NCI-H524 (cell line): ENCODE measurements at places on chromosomes 1 and 21.

GRCh38 chr1:27031235-27032118 lies 18.8 kb upstream of the TENT5B start:
- peak; percentile 66 for DNase-seq

DNA sequence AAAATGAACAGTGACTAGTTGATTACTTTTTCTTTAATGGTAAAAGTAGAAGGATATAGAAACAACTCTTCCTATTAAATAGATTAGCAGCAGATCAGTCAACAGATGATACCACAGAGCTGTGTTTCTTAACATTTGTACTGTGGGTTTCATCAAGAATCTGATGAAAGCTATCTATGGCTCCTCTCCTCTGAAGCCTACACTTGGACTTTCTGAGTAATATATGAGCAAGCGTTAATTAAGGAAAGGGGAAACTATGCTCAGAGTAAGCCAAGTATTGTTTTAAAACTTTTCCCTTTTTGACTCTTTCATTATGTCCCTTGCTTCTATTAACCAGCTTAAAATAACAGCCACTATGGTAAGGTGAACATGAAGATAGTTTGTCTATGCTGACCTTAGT lies 10.8 kb downstream of the ARID4B start:
- DNase-seq = no peak

DNA sequence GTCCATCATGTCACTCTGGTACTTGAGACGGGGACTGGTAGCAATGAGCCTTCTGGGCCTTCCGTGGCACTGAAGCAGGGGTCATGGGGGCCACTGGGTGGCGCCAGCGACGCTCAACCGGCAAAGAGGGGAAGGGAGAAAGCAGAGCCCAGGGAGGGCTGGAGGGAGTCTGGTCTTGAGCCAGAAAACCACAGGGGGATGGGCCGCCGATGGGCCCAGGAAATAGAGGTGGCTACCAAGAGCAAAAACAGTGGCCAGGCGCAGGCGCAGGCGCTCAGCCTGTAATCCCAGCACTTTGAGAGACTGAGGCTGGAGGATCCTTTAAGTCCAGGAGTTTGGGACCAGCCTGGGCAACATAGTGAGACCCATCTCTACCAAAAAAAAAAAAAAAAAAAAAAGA lies 21.8 kb downstream of the EXOC8 start:
- DNase-seq = peak; percentile 48

DNA sequence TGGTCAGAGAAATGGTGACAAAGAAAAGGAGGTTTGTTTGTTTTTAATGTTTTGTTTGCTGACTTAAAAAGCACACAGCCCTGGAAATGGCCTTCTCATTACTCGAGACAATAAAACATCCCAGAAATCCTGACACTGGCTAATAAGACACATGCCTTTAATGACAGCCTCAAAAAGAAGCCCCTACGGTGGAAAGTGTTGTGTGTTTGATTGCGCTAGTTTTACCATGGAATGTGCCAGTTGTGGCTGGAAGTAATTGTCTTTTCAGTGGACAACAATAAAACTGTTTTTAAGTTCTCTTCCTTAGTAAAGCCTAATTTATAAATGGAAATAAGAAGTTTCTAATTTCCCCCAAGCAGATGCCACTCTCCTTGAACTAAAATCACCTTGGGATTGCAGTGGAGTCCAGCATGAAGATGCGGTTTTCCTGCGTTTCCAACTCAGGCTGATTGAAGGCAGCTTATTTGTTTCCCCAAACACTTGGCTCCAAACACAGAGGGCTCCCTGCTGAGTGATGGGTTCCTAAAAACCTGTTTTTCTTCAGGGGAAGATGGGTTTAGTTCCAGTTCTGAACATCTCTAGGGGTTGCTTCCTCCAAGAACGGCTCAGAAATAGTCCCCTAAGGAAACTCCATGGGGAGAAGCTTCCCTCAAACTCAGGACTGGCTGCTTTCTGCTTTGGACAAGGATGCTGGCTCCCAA lies 54.3 kb downstream of the CD247 start:
- no peak for DNase-seq

DNA sequence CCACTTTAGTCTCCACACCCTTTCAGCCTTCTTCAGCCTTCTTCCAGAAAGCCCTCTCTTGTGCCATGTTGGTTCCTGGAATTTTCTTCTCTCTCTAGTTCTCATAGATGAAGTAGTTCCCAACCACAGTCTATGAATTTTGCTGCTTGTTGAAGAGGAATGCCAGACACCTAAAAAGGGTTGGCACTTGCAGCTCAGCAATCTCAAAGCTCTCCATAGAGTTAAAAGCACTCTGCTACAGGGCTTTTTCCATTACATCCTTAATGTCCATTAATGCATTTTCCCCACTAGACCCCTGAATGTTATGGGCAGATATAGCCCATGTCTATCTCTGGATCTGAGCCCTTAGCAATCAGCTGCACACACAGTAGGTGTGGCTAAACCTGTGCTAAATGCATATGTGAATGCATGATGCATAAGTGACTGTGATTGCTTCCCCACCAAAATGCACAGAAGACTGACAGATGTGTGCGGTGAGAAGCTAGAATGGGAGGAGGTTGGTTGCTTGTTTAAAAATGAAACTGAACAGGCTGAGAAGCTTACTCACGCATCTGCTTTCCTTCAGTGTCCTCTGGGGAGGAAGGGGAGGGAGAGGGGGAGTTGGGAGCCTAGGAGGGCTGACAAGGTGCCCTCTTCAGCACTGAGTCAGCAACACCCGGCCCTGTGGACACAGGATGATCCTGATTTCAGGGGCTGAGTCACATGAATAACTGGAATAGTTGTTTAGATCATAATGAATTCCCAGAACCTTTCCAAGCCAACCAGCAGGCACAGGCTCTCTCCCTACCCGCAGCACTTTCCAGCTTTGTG lies 146.1 kb upstream of the FGGY start:
- DNase-seq = no peak

DNA sequence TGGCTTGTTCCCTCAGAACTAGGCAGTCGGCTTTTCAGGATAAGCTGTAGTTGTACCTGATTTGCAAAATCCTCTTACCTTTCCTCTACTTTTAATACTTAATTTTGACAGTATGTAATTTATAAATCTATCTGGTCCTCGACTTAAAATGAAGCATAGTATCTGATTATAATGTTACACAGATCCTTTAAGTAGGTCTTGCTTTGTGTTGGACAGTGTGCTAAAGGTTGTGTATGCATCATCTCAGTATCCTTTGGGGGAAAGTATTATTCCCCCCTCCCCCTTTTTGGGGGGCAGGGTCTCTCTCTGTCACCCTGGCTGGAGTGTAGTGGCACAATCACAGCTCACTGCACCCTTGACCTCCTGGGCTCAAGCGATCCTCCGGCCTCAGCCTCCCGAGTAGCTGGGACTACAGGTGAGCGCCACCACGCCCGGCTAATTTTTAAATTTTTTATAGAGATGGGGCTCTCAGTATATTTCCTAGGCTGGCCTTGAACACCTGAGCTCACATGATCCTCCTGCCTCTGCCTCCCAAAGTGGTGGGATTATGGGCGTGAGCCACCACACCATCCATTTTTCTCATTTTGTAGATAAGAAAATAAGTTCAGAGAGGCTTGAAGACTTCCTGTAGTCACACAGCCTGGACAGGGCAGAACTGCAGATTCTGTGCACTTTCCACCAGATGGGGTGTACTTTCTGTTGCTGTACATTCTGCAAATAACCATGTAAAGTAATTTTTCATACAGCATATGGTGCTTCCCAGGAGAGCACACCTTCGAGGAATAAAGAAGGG lies 791 bp upstream of the STX6 start:
- DNase-seq = no peak

GRCh38 chr1:162191396-162192305 lies 122.2 kb downstream of the NOS1AP start:
- no peak for DNase-seq

DNA sequence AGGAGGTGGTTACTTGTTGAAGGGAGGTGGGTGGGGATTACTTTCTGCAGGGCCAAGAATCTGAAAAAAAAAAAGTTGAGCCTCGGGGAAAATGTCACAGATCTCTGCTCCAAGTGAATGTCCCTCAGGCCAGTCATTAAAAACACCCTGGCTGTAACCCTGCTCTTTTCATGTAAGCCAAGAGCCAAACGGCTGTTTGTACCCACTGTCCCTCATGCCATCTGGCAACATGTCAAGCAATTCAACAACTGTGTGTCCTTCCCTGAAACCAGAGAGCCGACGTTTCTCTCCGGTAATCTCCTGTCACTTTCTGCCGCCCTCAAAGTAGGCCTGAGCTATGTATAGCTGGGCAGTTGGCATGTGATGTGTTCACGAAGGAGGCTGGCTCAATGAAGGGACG lies 14.7 kb downstream of the CASQ2 start:
- peak; percentile 77 for DNase-seq

- no peak for DNase-seq
These were observed 24.7 kb downstream of the ZYG11A start for GRCh38 chr1:52867087-52867863.

DNA sequence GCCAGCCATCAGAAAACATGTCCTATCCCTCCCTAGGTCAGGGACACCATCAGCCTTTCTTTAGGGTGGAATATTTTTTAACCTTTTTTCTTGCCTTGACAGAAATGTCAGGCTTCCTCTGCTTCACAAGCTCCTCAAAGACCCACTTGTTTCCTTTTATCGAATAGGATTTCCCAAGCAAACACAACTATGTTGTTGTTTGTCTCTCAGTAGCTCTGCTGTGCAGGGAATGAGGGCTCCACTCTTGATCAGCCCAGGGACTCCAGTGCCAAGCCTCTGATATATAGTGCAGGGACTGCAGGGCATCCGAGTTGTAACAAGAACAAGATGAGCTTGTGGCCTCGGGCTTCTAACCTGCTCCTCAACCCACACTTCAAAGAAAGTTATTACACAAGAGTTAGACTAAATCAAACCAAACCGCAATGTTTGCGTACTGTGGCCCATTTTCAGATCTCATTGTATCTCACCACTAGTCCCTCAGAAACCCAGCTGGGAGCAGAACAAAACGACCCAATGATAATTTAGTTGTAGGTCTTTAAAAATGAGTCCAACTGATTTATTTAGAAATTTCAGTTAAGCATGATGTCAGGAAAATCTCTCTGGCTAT lies 108.1 kb downstream of the ATG4C start:
- DNase-seq = no peak

DNA sequence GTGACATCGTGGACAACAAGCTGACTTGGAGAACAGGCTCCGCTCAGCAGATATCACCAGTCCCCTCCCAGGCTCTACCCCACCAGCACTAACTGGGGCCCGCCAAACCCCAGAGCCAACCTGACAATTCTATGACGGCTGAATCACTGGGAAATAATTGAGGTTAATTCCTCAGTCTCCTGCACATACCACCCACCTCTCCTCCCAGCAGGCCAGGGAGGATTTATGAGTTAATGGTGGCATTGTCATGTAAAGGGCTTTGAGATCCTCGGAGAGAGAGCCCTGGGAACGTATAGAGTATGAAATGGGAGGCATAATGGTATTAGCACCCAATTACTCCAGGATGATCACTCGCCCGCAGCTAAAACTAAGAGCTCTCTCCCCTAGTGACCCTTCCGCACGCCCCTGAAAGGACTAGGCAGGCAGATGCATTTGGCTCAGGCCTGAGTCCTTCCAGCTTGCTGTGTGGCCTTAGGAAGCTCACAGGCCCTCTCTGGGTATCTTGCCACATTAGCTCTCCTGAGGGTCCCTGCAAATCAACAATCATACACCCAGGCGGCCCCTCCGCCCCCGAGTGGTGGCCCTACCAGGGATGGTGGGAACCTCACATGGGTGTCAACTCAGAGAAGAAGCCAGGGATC lies 27.3 kb upstream of the PAX7 start:
- no peak for DNase-seq

GRCh38 chr1:173392895-173393658 lies 84.1 kb upstream of the PRDX6 start:
- DNase-seq = no peak

DNA sequence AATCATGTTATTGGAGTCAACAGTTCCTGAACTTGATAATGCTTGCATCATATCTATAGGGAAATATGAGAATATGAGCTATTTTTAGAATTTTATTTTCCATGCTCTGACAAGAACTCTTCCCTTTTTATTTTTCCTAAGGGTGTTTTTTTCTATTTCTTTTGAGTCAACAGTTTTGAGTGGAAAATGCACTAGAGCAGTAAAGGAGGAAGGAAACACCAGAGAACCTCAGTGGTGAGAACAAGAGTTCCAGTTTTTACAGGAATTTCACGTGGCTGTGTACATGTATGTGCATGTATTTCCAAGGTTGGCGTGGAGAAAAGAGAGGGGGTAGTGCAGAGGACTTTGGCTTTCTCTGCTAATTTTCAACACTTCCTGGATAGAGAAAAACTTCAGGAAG lies 63.6 kb upstream of the TNFSF18 start:
- DNase-seq = no peak

DNA sequence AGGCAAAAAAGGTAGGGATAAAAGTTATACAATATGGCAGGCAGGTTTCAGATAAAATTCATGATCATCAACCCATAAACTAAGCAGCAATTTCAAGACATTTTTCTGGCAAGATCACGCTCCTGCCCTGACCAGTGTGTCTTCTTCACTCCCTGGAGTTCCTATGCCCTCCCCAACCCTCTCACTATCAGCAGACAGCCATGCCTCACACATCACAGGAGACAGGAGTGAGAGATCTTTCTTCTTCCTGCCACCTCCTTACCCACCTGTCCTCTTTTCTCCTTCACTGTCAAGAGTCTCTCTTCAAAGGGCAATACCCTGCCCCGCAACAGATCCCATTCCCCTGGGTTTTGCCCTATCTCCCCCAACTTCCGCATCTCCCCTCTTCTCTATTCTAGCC lies 28.4 kb downstream of the COA6 start:
- no peak for DNase-seq

GRCh38 chr21:16070207-16070651 lies 340.4 kb downstream of the USP25 start:
- peak; percentile 52 for DNase-seq

DNA sequence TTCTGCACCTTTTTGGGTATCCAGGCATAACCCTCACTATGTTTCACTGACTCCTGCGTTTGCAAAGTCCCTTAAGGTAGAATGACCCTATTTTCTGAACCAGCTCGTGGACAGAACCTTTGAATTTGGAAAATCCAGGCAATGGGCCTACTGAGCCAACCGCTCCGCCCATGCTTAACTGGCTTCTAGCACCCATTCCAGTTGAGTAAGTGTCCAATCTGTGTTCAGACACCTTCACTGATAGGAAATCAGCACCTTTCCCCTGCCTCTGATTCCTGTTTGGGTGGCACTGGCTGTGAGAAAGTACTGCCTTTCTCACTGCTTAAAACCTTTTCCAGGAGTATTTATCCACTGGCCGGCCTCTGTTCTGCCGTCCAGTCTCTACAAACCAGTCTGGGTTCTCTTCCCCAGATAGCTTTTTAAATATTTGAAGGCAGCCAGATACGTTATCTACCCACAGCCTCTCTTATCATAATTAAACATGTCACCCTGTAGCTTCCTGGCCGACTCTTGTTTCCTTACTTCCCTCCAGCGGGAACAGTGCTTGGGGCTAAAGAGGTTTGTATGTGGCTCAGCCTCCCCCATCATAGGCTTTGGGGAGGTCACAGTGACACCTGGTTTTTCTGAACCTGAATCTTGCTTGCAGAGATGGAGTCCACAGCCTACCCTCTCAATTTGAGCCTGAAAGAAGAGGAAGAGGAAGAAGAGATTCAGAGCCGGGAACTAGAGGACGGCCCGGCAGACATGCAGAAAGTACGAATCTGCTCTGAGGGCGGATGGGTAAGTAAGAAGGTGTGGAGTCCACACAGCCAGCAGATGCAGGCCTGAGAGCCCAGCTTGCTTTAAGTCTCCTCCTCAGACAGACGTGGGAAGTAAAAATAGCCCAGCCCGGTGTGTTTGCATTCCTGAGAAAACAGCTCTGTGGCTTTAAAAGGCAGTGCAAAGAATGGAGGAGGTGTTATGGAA lies 1.3 kb downstream of the POGK start:
- no peak for DNase-seq
